ENCODE measurements at places on chromosomes 11 and 22.

DNA sequence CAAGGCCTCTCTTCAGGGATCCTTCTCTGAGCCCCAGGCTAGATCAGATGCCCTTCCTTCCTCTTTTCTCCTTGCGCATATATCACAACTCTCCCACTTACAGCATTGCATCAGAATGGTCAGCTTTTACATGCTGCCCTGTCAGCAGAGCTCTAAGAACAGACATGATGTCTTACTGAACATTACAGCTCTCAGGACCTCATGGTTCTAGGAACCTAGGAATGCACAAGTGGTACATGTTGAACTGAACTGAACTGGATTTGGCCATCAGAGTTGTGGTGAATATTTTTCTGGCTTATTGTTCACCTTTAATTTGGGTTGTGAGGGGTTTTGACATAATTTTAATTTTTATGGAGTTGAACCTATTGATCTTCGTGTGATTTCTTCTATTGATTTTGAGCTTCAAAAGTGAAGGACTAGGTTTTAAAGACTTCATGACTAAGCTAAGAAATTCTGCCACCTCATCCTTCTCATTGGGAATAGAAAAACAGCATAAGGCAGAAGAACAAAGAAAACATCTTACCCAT is 37.7 kb upstream of the SPON1 start:
- DNase-seq: no peak

- DNase-seq: no peak
Observed at GRCh38 chr22:43185860-43186261, 1.1 kb downstream of the TTLL12 start.

- no peak for DNase-seq
Observed at GRCh38 chr11:120932305-120932915, 91.5 kb upstream of the TBCEL start.

DNA sequence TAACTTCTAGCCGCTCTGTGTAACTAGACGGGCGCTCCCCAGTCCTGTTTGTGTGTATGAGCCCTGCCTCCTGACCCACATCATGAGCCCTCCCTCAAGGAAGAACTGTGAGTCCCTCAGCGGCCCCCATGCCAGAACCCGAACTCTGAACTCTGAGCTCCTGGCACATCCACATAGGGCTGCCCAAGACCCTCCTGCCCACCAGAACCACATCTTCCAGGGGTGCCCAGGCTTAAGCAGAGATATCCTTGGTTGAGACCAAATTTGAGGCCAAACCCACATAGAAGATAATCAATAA is 3.0 kb downstream of the TRIM29 start:
- peak; percentile 18 for DNase-seq

GRCh38 chr11:76975513-76975912 is 58.7 kb upstream of the B3GNT6 start:
- no peak for DNase-seq

GRCh38 chr11:12628314-12628713 is 45.9 kb upstream of the TEAD1 start:
- DNase-seq: no peak

- DNase-seq: no peak
Observed at GRCh38 chr11:75770102-75770501, 1.5 kb downstream of the DGAT2 start.

- DNase-seq: no peak
Observed at GRCh38 chr11:125075900-125076317, 12.8 kb downstream of the SLC37A2 start.

GRCh38 chr11:120318906-120319305 is 6.2 kb upstream of the TLCD5 start:
- DNase-seq: no peak

- DNase-seq: no peak
Observed at GRCh38 chr11:44626645-44627044, 61.2 kb downstream of the CD82 start.

DNA sequence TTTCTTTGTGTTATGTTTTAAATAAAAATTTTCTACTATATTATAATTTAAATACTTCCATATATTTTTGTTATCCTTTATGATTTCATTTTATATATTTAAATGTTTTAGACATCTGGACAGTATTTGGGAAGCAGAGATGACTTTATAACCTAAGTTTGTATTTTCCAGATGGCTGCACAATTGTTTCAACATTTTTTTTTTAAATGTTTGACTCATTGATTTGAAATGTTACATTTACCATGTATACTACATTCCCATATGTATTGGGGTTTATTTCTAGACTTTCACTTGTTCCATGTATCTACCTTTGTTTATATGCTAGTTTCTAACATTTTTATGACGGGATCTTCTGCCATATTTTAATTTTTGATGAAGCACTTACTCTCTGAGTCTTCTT is 766.5 kb downstream of the METTL15 start:
- DNase-seq: no peak

GRCh38 chr22:39429916-39430575 is 26.8 kb upstream of the MGAT3 start:
- DNase-seq: no peak

- DNase-seq: no peak
Observed at GRCh38 chr22:36923131-36923788, 9.8 kb downstream of the CSF2RB start.

- DNase-seq: no peak
Observed at GRCh38 chr11:110728476-110728875, 16.2 kb upstream of the ARHGAP20 start.

DNA sequence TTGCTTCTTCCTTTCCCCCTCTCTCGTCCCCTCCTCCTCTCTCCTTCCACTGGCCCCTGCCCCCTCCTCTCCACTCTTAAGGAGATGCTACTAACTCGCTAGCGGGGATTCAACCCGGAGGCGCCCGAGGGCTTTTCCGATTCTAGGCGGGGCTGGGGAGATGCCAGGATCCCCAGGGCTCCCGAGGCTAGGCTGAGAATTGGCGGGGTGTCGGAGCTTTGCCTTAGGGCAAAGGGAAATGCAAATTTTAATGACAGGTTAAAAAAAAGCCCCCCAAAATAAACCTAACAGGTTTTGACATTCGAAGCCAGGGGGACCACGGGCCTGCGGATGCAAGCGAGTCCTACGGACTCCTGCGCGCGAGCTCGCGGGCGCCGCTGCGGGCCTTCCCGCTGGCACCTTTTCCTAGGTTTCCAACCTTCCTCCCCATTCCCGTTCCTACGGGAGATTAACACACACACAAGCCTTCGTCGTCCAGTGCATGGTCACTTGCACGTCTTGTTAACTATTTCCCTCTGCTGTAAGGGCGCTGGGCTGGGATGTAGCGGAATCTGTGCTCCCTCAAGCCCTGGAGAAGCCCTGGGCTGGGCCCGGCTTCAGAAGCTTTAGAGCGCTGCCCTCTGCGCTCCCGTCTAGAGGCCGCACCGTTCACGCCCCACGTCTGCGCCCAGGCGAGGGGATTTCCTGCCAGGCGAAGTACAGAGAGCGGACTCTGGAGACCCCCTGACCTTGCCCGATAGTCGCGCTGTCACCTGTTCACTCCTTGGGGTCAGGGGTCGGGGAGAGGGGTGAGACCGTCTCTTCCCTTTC is 729 bp upstream of the ALX4 start:
- DNase-seq: no peak

DNA sequence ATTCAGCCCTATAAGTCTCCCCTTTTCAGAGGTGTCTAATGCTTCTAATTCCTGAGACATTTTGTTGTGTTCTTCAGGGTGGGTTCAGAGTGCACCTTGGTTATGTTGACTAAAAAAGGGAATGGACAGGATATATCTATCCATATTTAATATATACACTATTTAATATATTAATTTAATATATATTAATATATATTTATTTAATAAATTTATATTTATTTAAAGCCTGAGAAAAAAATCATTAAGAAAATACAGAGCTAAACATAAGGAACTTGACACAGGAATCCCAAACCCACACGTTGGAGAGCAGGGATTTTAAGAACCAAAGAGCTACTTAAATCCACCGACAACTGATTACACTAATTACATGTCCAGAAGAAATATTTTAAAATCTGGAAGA is 674.2 kb upstream of the KIRREL3 start:
- DNase-seq: no peak

GRCh38 chr11:64531906-64532312 is 59.1 kb upstream of the SLC22A12 start:
- DNase-seq: no peak

- DNase-seq: no peak
Observed at GRCh38 chr22:30289980-30290313, 642 bp upstream of the CASTOR1 start.

- no peak for DNase-seq
Observed at GRCh38 chr11:19244621-19245020, 3.9 kb upstream of the E2F8 start.

DNA sequence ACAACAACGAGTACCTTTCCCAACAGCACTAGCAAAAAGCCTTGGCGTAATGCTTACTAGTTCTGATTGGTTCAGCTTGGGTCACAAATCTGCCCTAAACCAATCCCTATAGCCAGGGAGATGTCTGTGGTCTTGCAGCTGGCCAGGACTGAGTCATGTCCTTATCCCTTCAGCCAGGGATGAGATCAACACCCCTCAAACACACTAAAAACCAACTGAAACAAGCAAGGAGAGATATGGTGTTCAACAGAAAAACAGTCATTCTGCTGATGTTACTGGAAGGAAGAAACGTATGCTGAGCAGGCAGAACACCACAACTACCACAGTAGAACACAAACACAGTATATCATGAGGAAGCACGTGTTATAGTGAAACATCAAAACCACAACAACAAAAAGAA is 375.6 kb downstream of the LARGE1 start:
- no peak for DNase-seq

GRCh38 chr11:68266936-68267880 is 4.6 kb downstream of the C11orf24 start:
- DNase-seq: no peak

All from omental fat pad (tissue), 4 donors.